ENCODE measurements at places on chromosomes 6 and 20.

- peak; percentile 15 for DNase-seq
These were observed 84.8 kb downstream of the TAF4 start for GRCh38 chr20:61980647-61981583.

GRCh38 chr6:116393430-116393829 lies 22.7 kb downstream of the DSE start:
- DNase-seq, result no peak

GRCh38 chr20:3670945-3671344 lies 7.7 kb upstream of the GFRA4 start:
- no peak for DNase-seq

DNA sequence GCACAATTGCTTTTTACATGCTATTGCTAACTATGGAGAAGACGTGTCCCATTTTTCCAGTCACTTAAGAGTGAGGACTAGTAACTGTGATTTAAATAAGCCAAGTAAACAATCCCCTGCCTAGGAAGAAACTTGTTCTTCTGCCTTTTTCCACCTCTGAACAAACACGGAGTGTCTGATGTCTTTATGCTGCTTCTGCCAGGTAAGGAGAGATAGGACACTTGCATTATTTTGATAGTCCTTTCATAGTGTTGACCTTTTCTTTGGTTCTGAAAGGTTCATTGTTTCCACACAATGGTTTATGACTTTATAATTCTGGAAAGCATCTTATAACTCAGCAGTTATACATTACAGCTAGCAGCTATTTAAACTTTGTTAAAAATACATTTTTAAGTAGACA lies 8.4 kb downstream of the LRP11 start:
- DNase-seq, result no peak

DNA sequence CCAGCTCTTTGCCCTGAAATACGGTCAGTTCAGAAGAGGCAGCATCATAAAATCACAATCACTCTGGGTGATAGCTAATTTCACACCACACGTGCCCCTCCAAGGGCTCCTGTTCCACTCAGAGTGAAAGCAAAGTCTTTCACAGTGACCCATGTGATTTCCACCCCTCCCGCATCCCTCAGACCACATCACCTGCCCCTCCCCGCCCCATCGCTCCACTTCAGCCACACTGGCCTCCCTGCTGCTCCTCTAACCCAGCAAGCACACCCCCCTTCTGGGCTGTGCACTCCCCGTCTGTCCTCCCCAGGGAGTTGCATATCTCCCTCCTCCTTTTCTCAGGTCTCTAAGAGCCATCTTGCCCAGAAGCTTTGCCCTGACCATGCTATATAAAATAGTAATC lies 74.5 kb downstream of the PSMG4 start:
- DNase-seq, result no peak

GRCh38 chr6:586553-586952 lies 70.3 kb downstream of the HUS1B start:
- DNase-seq, result no peak

DNA sequence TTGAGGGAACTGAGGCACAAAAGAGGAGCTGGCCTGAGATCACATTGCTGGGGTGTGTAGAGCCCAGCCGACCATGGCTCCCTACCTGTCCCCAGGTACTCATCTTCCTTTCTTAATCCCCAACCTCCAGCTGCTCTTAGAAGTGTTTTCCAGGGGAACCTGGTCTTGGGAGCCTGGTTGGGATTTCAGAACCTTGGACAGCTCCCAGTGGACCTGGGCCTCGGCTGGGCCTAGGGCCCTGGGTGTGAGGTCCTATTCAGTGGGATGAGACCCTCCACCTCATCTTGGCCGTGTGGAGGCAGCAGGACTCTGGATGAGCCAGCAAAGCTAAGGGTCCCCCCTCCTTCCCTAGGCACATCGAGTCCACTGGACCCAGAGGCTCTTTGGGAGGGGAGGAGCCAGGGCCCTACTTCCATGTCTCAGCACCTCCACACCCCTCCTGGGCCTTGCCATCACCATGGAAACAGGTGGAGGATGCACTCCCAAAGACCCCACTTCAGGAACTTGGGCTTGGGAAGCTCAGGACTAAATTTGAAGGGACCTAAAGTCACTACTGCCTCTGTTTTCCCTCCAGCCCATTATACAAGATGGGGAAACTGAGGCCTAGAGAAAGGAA lies 38.5 kb downstream of the DLGAP4 start:
- peak; percentile 42 for DNase-seq

DNA sequence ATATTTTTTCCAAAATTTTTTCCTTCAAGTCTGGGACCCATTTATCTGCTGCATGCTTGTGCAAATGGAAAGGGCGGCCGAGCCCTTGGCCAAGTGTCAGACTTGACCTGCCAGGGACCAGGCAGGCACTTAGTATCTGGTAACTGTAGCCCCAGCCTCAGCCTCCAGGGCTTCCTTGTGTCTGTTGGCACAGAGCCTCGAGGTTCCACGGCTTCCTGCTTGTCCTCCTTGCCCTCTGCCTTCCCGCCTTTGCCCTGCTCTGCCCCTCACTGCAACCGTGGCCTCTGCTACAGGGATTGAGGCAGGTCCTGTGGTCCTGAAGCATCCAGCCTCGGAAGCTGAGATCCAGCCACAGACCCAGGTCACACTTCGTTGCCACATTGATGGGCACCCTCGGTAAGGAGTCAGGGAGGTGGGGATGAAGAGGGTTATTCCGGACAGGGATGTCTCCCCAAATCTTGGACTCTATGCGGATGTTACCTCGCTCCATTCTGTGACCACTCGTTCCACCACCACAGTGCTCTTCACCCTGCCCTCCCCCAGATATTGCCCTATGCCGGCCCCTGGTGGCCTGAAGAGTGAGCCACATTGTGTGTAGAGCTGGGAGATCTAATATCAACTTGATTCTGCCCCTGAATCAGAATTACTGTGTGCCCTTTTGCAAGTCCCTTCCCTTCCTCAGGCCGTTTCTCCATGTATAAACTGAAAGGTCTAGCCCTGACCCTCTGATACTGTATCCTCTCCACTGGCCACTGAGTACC lies 41.5 kb upstream of the SRF start:
- peak; percentile 29 for DNase-seq

- no peak for DNase-seq
These were observed 1.5 kb upstream of the PPDPF start for GRCh38 chr20:63518946-63519667.

- no peak for DNase-seq
These were observed 150.1 kb downstream of the DTNBP1 start for GRCh38 chr6:15512721-15513120.

DNA sequence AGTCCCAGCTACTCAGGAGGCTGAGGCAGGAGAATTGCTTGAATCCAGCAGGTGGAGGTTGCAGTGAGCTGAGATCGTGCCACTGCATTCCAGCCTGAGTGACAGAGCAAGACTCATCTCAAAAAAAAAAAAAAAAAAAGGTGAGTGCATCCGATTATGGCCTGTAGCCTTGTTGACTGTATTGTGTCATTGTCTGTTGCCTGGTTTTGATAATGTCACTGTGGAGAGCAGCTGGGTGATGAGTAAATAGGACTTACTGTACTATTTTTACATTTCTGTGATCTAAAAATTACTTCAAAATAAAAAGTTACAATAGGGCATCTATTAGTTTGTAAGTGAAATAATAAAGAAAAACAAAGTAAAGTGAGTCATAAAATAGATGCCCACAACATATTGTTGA lies 134.1 kb upstream of the SALL4 start:
- no peak for DNase-seq

DNA sequence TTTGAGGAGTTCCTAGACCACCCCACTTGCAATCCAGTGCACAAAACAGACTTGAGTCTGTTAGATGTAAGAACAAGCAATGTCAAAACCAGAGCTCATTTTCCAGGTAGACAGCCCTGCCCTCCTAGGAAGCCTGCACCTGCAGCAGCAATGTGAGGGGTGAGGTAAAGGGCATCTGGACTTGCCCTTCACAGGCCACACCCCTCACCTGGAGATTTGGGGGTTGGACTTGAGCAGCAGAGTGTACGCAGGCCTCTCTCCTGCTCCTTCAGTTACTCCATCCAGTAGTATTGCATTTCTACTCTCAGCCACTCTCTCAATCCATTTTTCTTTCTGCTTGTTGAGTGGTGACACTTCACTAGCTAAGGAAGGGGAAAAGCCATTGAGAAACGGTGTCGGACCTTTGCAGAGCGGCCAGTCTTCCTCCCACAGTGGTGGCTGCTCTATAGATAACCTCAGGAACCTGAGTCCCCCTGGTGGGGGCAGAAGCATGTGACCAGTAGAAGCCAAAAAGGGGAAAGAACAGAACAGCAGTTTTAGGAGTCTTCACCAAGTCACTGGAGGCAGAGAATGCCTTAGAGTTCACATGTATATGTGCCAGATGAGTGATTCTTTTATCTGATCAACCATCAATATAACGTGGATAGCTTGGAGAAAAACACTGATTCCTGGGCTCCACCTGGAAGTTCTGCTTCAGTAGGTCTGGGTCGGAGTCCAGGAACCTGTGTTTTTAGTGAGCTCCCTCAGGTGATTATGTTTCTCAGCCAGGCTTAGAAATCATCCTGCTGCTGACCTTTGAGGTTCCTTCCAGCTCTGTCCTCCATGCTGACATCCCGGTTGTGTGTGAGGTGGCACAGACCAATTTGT lies 28.0 kb downstream of the ARFGEF2 start:
- DNase-seq, result no peak

DNA sequence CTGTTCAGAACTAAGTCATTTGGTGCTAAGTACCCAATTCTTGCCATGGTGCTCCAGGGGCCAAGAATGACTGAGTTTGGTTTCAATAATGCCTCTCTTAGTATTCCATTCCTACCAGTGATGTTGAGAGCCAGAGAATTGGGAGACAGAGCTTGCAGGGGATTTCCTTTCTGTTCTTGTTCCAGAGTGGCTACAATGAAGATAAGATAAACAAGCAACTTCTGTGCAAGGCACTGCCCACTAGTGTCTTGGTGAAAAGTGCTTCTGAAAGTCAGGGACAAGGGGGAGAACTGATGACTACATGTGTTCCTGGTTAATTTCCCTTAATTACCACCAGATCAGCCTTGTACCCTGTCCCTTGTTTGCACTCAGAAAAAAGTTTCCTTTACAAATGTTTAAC lies 421.6 kb downstream of the BCKDHB start:
- no peak for DNase-seq

DNA sequence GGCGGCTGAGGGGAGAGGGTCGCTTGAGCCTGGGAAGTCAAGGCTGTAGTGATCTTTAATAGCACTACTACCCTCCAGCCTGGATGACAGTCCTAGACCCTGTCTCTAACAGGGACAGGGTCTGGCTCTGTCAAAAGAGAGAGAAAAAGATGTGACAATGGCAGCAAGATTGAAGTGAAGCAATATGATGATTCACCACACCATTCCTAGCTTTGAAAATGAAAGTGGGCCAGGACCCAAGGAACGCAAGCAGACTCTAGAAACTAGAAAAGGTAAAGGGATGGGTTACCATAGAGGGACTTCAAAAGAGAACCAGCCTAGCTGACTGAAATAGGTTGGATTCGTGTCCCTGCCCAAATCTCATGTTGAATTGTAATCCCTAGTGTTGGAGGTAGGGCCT lies 426.9 kb downstream of the HTR1B start:
- DNase-seq, result no peak

GRCh38 chr20:5065879-5066383 lies 53.8 kb downstream of the PCNA start:
- DNase-seq, result peak; percentile 16

GRCh38 chr6:47700053-47700452 lies 1.7 kb downstream of the ADGRF4 start:
- no peak for DNase-seq

DNA sequence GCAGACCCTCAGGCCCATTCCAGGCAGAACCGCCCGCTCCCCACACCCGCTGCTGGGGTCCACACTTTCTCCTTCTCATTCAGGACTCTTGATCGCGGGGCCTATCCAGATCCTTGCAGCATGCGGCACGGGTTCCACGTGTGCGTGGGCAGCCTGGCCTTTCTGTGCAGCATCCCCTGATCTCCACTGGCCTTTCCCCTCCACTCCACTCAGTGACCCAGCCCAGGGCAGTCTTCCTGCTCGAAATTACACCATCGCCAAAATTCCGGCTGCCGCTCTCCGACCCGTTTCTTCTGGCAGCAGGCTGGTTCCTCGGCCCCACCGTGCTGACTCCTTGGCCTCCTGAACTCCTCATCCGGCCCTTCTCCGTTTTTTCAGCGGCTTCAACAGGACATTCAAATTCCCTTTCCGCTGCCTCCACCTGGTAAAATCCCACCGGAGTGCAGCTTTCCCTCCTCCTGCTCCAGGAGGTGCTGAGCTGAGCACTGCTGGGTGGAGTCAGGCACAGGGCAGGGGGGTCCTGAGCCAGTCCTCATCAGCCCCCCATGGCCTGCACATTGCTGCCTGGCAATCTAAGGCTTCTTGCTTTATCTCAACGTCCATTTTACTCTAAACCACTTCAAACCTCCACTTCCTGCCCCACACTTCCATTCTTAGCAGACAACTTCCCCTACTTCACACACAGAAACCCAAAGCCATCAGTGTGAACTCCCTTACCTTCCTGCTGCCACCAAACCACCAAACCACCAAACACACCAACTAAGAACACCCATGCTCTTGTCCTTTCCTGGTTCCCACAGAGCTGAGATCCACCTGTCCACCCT lies 9.0 kb downstream of the SFT2D1 start:
- DNase-seq, result peak; percentile 48

GRCh38 chr6:10237298-10238038 lies 177.4 kb downstream of the TFAP2A start:
- no peak for DNase-seq

DNA sequence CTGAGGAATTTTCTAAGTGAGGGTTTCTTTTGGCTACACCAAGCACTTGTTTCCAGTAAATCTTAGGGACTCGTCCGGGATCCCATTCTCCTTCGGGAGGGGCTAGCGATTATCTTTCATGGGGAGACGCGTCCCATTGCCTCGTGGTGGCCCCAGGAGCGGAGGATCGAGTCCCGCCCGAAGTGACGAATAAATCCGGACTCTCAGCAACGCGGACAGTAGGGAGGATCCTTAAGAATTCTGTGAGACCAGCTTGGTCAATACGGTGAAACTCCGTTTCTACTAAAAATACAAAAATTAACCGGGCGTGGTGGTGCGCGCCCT lies 69.1 kb upstream of the PRSS16 start:
- no peak for DNase-seq

GRCh38 chr6:145960918-145961589 lies 3.1 kb downstream of the SHPRH start:
- no peak for DNase-seq

- peak; percentile 48 for DNase-seq
These were observed 11.8 kb downstream of the CPNE5 start for GRCh38 chr6:36827261-36828079.

- peak; percentile 73 for DNase-seq
These were observed 86.2 kb downstream of the PLEKHG1 start for GRCh38 chr6:150685860-150686259.
